ENCODE measurements at places on chromosomes 1 and 21. TPM values are rescaled to one million over a fixed set of nuclear protein-coding genes. Genes with fewer than 3 reads are reported as not detected.

- DNase-seq, result no peak
Measured at GRCh38 chr1:66438062-66438461, 95.9 kb upstream of the SGIP1 start.

GRCh38 chr1:117818456-117818855, 111.0 kb downstream of the GDAP2 start:
- no peak for DNase-seq

DNA sequence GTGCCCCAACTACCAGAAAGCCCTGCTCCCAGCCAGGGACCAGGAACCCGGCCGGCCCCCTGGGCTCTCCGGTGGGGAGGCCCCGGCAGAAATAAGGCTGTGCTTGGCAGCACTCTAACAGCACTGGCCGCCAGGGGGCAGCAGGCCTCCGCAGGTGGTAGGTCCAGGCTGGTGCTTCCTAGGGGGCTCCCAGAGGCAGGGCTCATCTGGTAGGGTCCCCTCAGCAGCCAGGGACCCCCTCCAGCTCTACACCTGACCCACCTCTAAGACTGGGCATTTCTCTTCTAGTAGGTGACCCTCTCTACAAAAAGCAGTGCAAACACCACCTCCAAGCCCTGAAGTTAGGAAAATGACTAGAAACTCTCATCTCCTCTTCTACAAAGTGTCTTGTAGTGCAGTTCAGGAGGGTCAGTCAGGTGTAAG, 85.6 kb downstream of the STUM start:
- DNase-seq, result peak; percentile 81

DNA sequence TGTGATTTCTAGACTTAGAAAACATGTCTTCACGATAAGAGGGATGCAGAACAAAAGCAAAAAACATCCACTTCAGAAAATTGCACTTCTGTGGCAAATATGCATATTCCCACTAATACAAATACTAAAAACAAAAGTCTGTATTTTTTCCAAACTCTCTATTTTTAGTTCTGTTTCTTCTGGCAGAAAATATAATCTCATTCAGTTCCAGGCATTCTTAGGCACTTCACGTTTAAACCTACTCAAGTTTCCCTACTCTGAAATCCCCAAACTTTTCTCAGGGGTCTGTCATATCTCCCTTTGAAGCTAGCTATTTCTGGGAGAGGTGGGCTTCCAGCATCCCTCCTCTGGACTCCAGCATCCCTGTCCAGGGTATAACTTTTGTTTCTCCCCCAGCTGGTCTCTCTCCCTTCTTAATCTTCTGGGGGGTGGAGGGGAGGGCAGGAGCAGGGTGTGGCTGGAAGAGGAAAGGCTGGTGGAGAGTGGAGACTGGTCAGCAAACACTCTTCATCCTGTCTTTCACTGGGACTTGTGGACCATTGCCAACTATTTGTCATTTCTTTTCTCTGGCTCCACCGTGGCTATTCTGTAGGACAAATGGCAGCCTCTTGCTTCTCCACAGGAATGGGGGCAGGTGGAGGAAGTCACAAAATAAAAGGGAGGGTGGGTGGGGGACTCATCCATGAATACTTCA, 19.6 kb upstream of the NCF2 start:
- no peak for DNase-seq

GRCh38 chr1:156165083-156165482, 11.7 kb downstream of the SEMA4A start:
- DNase-seq, result no peak

GRCh38 chr1:26959722-26960624, at the start of gene KDF1:
Gene KDF1 (minus strand): TSS chr1:26960468. CDS start chr1:26952380, 8,088 bp downstream.
- DNase-seq, result peak; percentile 29

GRCh38 chr1:28236656-28237322, 865 bp downstream of the ATP5IF1 start:
- DNase-seq, result no peak

GRCh38 chr1:235075048-235075776, 53.4 kb downstream of the TOMM20 start:
- DNase-seq, result peak; percentile 75

DNA sequence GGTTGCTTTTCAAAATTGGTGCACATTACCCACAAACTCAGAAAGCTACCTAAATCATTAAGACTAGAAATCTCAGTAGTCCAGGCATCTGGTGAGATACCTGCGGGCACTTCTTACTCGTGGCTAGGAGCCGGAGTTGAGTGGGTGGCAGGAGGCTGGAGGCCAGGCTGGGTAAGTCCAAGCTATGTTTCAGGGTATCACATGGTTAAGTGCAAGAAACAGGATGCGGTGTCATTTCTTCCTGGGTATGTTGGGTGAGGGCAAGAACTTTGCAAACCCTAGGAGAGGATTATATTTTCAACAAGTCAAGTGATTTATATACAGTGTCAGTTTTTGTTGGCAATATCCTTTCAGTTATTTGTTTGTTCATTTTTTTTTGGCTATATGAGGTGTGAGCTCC, 41.0 kb downstream of the VANGL1 start:
- DNase-seq, result no peak

- no peak for DNase-seq
Measured at GRCh38 chr1:198118134-198118533, 38.7 kb upstream of the NEK7 start.

DNA sequence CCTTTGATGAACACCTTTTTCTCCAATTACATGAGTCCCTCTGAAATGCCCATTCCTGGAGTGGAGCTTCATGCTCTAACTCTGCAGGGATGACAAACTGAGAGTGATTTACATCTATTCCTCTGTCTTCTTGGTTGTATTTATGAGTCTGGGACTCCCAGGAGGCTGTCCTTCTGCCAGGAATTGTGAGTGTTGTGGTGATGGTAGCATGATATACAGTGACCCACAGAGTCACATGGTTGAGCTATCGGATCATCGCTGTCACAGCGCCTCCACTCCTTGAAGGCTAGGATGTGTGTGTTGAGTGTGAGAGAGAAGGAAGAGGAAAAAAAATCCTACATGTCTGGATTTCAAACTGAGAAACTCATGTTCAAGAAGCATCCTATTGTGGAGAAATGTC, 163.4 kb upstream of the CACNA1E start:
- DNase-seq, result no peak

DNA sequence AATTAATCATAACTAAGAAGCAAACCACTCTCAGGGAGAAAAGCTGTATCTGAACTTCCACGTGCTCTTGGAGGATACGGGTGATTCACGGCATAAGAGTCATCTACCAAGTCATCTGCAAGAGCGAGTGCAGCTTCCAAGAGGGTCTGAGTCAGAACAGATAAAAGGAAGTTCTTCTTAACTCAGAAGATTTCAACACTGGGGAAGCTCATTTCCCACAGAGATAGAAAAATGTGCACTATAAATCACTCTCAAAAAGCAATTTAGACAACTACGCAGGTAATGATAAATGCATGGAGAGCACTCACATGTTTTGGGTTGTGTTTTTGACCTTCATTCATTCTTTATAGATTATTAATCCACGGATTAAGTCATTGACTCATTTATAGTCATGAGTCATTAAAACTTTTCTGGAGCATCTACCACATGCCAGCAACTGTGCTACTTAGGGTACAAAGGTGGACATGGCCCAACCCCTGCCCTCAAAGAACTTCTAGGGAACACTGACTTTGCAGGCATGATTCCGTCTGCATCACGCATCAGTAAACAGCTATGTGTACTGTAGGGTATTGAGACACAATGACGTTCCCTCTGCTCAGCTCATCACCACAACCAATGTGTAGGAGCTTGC, 20.8 kb downstream of the KCNJ15 start:
- no peak for DNase-seq

- DNase-seq, result no peak
Measured at GRCh38 chr1:219020386-219020785, 153.3 kb upstream of the LYPLAL1 start.

DNA sequence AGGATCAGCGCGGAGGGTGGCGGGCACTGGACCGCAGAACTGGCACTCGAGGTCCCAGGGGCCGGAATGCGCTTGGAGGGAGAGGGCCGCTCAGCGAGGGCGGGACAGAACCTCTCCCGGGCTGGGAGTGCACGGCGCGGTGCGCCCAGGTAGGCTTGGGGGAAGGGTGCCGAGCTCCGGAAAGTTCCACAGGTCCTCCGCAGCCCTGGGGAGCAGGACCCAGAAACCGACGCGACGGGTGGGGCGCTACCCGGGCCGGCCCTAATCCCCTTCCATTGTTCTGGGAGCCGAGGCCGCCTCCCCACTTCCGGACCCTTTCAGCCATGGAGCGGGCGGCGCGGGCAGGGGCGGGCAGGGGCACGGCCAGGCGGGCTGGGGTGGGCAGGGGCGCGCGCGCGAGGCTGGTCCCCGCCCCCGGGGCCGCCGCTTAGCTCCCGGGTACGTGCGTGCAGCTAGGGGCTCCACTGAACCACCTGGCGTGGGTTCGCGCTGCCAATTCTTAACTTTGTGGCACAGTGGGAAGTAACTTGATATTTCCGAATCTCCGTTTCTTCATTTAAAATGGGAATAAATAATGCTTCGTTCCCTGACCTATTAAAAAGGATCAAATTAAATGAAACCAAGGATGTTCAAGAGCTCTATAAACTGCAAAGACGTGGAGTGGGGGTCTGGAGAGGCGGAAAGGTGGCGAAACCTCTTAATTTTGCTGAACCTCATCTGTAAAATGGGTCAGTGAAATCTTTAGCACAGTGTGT, 20.7 kb downstream of the LGR6 start:
- no peak for DNase-seq

DNA sequence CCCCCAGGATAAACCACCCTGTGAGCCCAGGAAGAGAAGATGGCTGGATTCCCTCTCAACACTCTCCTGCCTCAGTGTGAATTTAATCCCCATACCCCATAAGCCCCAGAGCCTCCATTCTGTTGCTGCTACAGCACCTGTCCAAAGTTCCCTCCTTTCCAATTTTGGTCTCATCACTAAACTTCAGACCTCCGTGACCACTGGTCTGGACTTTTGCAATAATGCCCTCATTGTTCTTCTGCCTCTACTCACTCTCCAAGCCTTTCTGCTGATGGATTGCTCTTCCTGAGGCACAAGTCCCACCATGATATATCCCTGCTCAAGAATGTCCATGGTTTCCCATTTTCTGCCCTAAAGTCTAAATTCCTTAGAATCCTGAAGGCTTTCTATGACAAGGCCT, 83.2 kb downstream of the CD58 start:
- DNase-seq, result no peak

GRCh38 chr1:62235576-62235975, 40.9 kb downstream of the L1TD1 start:
- DNase-seq, result no peak

DNA sequence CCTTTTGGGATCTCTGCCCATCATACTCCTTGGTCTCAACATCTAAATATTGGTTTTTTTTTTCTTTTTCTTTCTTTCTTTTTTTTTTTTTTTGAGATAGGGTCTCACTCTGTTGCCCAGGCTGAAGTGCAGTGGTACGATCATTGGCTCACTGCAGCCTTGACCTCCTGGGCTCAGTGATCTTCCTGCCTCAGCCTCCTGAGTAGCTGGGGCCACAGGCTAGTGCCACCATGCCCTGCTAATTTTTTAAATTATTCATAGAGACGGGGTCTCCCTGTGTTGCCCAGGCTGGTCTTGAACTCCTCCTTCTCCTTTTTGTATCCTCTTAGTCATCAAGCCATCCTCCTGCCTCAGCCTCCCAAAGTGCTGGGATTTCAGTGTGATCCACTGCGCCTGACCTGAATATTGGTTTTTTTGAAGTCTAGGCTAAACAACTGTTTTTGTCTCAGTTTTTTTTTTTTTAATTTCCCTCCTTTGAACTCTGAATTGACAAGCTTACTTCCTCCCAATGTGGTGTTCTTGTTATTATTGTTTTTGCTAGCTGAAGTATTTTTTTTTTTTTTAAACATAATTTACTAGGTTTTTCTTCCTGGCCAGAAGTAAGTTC, 30.9 kb downstream of the MAPKAPK2 start:
- DNase-seq, result no peak

- no peak for DNase-seq
Measured at GRCh38 chr1:25204797-25205480, 27.4 kb downstream of the SYF2 start.

SPTA1 gene
- not detected for total RNA-seq

SIPA1L2 gene
- 0.93 TPM for total RNA-seq

NBPF15 gene
- total RNA-seq, result 81.0 TPM

MMP23B gene
- 2.4 TPM for total RNA-seq

OR2T35 gene
- not detected for total RNA-seq

RHEX gene
- not detected for total RNA-seq

RNF186 gene
- total RNA-seq, result not detected

GSTM4 gene
- total RNA-seq, result 14.3 TPM

TRIM17 gene
- 2.8 TPM for total RNA-seq

LDLRAD1 gene
- total RNA-seq, result not detected

Measured in activated CD4-positive, alpha-beta memory T cell treated with anti-CD3 and anti-CD28 coated beads, Interleukin-2, amount 10 ng/mL, durations not matched to agents 7 days and 5 days (primary cell).